ENCODE measurements at places on chromosomes 5 and 9.

GRCh38 chr9:36956908-36957307, 77.2 kb downstream of the PAX5 start:
- DNase-seq, result no peak

DNA sequence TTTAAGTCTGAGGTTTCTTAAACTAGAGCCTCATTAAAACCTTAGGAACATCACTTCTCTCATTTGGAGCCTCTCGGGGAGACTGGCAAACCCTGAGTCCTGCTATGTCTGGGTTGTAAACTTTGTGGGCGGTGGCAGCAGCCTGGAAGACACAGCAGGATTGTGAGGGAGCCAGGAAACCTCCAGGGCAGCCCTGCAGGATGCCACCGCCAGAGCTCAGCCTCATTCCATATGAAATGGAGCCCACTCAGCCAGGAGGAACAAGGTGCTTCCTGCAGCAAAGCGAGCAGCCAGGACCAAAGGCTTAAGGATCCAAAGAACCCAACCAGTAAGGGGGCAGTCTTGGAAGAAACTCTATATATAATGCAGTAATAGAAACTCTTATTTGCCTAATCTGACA, 37.9 kb upstream of the IDNK start:
- DNase-seq, result no peak

DNA sequence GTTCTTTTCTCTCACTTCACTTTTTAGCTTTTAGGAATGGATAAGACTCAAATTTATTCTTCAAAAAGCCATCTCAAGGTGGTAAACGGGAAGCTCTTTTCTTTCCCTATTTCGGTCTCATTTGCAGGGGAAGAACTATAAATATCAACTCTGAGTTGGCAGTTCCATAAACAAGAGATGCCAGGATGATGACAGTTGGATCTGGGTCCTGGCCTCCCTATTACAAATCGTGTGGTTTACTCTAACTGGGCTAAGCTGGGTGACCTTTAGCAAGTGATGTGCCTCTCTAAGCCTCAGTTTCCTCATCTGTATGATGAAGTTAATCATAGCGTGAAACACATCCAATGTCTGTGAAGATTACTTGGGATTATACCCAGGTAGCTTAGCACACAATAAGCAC, 44.2 kb downstream of the TLE4 start:
- no peak for DNase-seq

DNA sequence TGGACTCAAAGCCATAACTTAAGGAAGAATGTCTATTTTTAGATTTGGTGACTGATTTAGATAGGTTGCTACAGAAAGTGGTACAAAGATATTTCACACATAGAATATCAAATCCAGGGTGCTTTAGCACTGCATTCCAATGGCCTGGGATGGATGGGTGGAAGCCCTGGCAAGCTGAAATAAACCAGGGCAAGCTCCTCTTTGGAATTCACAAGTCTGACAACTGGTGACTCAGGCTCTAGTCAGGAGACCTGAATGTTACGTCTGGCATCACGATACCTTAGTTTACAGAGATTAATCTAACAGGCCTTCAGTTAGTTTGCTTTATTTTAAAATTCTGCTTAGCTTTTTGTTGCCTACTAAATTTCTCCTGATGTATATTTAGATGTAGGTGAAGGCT, 144.0 kb downstream of the TMC1 start:
- DNase-seq, result no peak

DNA sequence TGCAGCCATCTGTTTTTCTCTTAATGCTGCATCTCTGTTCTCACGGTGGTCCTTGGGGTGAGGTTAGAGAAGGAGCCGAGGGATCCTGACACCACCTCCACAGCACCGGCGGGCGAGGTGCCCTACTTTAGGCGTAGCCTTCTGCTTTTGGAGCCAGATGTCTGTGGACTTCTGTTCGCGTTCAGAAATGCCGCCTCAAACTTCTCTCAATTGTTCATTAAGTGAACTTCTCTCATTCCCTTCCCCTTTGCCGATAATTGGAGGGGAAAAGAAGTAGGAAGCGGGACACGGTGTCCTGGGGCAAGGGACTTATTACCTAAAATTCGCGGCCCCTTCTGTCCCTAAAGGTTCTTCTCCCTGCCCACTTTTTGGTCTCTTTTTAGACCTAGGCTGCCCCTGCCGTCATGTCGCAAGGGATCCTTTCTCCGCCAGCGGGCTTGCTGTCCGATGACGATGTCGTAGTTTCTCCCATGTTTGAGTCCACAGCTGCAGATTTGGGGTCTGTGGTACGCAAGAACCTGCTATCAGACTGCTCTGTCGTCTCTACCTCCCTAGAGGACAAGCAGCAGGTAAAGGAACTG, 455 bp downstream of the KIF20A start:
- no peak for DNase-seq
